ENCODE measurements at places on chromosomes 11 and 22.

DNA sequence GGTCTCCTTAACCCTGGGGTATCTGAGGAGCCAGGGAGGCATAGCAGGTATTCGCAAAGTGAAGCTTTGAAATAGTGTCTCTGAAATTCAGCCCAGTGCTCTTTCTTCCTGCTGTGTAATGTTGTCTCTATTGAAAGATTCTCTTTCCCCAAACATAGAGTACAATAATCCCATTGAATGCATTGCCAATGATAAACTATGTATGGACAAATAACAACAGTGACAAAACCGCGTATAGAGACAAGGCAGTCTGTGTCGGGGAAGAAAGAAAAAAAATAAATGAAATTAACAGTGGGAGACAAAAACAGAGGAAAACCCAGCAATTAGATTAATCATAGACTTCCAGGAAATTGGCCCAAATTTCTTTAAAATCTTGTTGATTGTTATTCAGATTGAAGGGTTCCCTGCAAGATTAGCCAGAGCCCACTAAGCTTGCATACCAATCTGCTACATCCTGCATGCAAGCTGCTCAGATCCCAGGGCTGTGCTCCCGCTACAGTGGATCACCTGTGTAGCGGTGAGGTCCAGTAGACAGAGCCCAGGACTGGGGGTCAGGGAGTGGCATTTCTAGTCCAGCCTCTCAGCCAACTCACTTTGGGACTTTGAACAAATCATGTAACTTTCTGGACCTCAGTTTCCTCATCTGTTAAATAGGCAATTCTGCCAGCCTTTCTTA, 492.8 kb downstream of the INSC start:
- DNase-seq = no peak

GRCh38 chr11:86553265-86553664, 119.2 kb downstream of the ME3 start:
- no peak for DNase-seq

- DNase-seq = no peak
Measured at GRCh38 chr11:12242966-12243365, 132.6 kb downstream of the MICAL2 start.

DNA sequence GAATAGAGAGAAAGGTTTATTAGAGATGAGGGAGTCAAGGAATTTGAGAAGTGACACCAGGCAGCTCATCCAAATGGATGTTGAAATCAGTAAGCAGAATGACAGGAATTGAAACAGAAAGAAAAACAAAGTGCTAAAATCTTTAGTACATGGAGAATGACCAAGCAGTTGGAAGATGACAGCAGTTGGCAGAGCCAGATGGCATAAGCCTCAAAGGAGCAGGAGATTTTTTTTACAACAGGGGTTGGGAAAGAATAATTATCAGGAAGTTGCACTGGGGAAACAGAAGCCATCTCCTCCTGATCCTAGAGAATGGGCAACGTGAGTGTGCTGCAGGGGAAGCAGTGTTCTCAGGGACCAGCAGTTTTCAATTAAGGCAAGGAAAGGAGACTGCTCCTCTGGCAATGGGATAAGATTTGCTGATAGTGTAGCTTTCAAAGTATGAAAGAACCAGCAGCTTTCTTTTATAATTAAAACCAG, 28.9 kb downstream of the RAB39A start:
- no peak for DNase-seq

GRCh38 chr22:35349704-35350538, 31.0 kb upstream of the HMOX1 start:
- DNase-seq = no peak

DNA sequence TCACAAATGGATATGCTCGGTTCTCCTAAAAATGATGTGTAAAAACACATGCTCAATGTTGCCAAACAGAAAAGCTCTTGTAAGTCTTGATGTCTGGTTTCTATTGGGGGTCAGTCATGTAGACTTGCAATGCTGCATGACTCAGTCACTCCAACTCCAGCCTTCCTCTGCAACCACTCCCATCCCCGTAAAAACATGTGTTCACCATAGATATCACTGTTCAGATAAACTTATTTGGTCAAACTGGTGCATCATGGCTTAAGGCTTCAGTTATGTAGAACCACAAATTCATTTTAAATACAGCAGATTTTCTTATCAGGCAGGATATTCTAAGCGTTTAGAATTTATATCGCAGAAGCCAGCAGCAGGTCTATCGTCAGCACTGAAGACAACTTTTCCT, 298.4 kb upstream of the LUZP2 start:
- no peak for DNase-seq

- no peak for DNase-seq
Measured at GRCh38 chr11:122874991-122875390, 7.6 kb upstream of the JHY start.

DNA sequence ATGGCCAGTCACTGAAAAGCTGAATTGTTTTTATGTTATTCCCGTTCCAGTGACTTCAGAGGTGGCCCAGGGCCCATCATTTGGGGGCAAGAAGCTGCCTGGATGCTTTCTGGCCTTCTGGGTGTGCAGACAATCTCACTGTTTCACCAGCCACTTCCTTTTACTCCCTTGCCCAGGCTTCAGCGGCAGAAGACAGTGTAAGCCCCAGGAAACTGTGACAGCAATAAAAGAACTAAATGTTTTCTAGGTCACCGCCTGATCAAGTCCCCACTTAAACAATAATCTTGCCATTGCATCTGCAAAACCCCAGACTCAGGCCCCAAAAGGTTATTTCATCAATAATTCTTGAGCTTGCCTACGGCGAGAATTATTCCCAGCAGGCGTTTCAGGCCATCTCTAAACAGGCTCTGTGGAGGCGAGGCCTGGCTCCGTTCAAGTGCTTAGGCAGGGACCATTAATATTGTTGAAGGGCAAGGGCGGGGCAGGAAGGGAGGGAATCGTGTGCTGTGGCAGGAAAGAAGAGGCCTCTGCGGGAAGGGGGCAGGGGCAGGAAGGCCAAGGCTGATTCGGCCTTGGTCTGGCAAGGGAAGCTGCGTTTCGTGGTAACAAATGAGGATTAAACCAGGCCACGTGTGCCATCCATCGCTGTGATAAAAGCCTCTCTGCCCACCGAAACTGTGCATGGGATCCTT, 252.3 kb downstream of the KIRREL3 start:
- no peak for DNase-seq

DNA sequence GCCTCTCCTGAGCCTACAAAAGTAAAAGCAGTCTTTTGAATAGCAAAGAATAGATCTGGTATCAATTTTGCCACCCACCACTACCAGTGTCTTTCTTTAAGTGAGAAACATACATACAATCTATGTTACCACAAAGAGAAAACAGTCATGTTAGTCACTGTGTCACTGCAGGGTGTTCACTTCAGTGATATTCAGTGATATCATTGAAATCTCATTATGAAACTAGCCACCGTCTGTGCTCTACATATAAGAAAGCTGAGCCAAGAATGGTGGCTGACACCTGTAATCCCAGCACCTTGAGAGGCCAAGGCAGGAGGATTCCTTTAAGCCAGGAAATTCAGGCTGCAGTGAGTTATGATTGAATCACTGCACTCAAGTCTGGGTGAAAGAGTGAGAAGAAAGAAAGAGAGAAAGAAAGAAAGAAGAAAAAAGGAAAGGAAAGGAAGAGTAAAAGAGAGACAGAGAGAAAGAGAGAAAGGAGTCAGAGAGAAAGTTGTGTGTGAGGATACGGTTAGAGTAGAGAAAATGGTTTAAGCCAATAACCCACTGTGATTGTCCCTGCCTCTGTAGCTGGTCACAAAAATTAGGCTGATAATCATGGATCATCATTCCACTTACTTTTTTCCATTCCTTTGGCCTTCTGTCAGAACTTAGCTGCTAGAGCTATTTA, 847.1 kb downstream of the FAM181B start:
- peak; percentile 10 for DNase-seq

- DNase-seq = peak; percentile 77
Measured at GRCh38 chr22:41286639-41287091, 678 bp upstream of the RANGAP1 start.

GRCh38 chr11:14270690-14271542, 88.1 kb downstream of the RRAS2 start:
- DNase-seq = peak; percentile 43

DNA sequence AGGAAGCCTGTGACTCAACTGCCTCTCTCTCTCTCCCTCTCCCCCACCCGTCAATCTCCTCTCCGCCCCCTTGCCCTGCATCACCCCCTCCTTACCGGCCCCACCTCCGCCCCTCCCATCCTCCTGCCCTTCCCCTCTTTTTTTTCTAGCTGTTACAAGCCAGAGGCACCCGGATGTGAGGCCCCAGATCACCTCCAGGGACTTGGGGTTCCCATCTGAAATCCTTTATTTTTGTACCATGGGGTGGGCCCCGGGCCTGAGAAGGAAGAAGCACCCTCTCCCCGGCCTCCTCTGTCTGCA, 10.8 kb downstream of the KCTD17 start:
- DNase-seq = peak; percentile 64

- no peak for DNase-seq
Measured at GRCh38 chr22:50035976-50036724, 21.9 kb downstream of the TTLL8 start.

DNA sequence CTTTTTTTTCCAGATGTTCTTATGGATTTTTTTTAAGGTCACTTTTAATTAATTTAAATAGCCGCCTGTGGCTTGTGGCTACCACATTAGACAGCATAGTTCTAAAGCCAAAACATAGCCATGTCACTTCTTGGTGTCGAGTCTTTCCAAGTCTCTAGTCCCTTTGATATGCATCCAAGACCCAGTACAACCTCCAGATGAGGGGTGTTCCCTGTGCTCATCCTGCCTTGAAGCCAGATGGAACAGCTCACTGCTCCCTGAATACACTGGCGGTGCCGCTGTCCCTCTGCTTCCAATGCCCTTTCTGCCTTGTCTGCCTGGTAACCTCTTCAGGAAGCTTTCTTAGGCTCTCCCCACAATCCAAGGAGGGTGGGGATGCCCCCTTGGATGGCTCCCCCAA, 338.0 kb downstream of the TENM4 start:
- DNase-seq = no peak

- DNase-seq = no peak
Measured at GRCh38 chr11:17765356-17766072, 30.9 kb downstream of the KCNC1 start.

GRCh38 chr11:67277231-67277961, 11.1 kb downstream of the GRK2 start:
- peak; percentile 94 for DNase-seq

GRCh38 chr22:44678556-44679305, 23.3 kb upstream of the PRR5 start:
- DNase-seq = no peak

DNA sequence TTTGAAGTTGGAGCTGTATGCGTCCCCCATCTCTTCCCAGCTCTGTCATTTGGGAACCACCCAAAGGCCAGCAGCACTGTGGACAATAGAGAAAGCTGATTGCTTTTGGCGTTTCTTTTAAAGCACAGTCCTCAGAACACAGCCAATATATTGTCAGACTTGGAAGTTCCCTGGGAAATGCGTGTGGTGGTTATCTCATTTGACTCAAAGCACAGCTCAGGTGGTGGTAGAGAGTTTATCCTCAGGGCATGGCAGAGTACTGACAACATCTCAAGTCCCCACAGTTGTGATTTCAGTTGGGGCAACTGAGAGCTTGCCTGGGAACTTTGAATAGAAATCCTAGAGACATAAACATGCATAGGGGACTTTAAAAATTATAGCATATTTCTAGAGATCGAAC, 601.3 kb downstream of the ETS1 start:
- DNase-seq = no peak

DNA sequence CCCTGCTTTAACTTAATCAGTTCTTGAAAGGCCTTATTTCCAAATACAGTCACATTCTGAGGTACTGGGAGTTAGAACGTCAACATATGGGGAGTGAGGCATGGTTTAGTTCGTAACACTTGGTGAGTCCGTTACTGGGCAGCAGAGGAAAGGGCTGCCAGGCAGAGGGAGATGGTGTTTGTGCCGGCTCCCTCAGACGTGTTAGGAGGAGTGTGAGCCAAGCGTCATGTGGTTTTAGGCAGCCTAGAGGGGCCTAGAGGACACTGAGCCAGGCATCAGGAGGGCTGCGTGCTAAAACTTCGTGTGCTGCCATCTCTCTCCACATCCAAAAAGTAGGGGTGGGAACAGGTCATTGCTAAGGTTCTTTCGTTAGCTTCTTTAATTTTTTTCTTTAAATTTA, 10.2 kb downstream of the BCR start:
- DNase-seq = no peak

GRCh38 chr11:57932105-57932504, 91.6 kb upstream of the OR9Q1 start:
- DNase-seq = no peak

- DNase-seq = no peak
Measured at GRCh38 chr11:115699733-115700132, 195.5 kb upstream of the CADM1 start.

- DNase-seq = no peak
Measured at GRCh38 chr22:39488563-39489083, 13.5 kb upstream of the MIEF1 start.

GRCh38 chr11:79098146-79098545, 342.7 kb downstream of the TENM4 start:
- DNase-seq = no peak

DNA sequence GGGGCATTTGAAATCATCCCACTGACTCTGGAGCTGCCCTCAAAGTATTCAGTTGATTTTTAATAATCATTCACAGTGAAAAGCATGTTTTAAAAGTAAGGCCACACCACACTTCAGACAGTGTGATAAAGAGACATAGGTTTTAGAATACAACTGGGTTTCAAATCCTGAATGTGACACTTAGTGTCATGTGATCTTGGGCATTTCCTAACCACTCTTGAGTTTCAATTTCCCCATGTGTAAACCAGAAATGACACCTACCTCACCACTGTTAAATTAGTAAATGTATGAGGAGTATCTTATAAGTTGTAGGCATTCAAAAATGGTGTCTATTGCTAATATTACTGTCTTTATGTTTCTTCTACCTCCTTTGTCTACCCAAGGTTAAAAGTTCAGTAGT, 5.4 kb downstream of the TMEM123 start:
- DNase-seq = no peak

Measured in activated CD4-positive, alpha-beta memory T cell treated with anti-CD3 and anti-CD28 coated beads for 36 hours (primary cell).